Upper lobe of right lung (tissue), 1 donor: ENCODE measurements at places on chromosomes 12 and 14. TPM values are rescaled to one million over a fixed set of nuclear protein-coding genes. Genes with fewer than 3 reads are reported as not detected.
A peak's percentile ranks its signal among the peaks of the same experiment; 100 is the strongest.

Gene EEF1AKMT3
- total RNA-seq: 8.0 TPM

Gene DPF3
- 0.90 TPM for total RNA-seq

Gene MIA2
- 33.8 TPM for total RNA-seq

Gene WDHD1
- 3.5 TPM for total RNA-seq

Gene SRSF5
- total RNA-seq: 287 TPM

DNA sequence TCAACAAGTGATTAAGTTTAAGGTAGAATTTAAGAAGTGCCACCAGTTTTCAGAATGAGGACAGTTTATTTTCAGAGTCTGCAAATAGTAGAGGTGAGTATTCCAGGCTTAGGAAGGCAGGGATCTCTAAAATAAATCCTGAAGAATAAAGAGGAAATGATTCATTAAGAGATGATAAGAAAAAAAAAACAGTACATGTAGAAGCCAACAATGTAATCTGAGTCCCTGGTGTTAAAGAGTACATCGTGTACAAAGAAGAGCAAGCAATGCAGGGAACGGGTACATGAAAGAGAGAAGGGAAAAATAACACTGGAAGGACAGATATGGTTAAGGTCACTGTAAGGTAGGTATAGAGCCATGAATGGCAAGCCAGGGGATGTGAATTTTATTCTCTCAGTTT, 95.2 kb upstream of the FOXG1 start:
- H3K4me1 ChIP-seq: no peaks in the 10 kb centered on the region
- H3K27me3 ChIP-seq: no peaks in the 10 kb centered on the region

GRCh38 chr14:68283378-68284123, 464.0 kb downstream of the RAD51B start:
- peak overlapping the region; percentile 56 for H3K27ac ChIP-seq
- H3K27me3 ChIP-seq: no peaks in the 10 kb centered on the region
- no peaks in the 10 kb centered on the region for H3K36me3 ChIP-seq
- H3K4me1 ChIP-seq: peaks cover 43% of the 10 kb centered on the region

DNA sequence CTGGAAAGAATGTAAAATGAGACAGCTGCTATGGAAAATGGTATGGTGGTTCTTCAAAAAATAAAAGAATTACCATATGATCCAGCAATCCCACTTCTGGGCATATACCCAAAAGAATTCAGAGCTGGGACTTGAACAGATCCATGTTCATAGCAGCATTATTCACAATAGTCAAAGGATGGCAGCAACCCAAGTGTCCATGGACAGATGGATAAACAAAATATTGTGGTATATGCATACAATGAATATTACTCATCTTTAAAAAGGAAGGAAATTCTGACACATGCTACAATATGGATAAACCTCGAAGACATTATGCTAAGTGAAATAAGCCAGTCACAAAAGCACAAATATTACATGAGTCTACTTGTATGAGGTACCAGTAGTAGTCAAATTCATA, 9.1 kb downstream of the RAB2B start:
- no peak overlapping the region for H3K27ac ChIP-seq
- no peak for DNase-seq
- H3K4me1 ChIP-seq: no peaks in the 10 kb centered on the region
- peaks cover 86% of the 10 kb centered on the region for H3K36me3 ChIP-seq

- H3K36me3 ChIP-seq: no peaks in the 10 kb centered on the region
- no peak overlapping the region for H3K27ac ChIP-seq
- no peak overlapping the region for H3K4me3 ChIP-seq
- DNase-seq: no peak
- H3K4me1 ChIP-seq: no peaks in the 10 kb centered on the region
- no peaks in the 10 kb centered on the region for H3K27me3 ChIP-seq
Measured at GRCh38 chr14:82414853-82415539, 881.3 kb upstream of the SEL1L start.

DNA sequence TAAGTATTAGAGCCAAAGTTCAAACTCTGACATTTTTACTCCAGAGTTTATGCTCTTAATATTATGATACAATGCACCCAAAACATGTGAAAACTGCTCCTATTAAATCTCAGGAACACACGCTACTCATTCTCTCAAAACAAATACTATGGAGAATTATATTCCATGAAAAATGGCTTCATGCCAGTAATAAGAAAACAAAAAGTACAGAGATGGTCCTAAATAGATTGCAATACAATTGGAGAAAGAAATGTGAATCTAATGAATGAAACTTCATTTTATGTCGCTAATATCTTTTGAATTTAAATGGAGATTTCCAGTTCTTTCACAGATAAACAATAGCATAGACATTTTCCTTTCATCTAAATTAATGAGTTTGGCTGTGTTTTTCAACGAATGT, 384.3 kb downstream of the ADAMTS20 start:
- no peak overlapping the region for H3K27ac ChIP-seq
- DNase-seq: no peak
- no peaks in the 10 kb centered on the region for H3K36me3 ChIP-seq
- H3K4me1 ChIP-seq: no peaks in the 10 kb centered on the region
- no peaks in the 10 kb centered on the region for H3K27me3 ChIP-seq
